ENCODE measurements at places on chromosomes 6 and 20. TPM values are rescaled to one million over a fixed set of nuclear protein-coding genes. Genes with fewer than 3 reads are reported as not detected.
A peak's percentile ranks its signal among the peaks of the same experiment; 100 is the strongest.

The TBXT gene
- total RNA-seq = not detected

DNA sequence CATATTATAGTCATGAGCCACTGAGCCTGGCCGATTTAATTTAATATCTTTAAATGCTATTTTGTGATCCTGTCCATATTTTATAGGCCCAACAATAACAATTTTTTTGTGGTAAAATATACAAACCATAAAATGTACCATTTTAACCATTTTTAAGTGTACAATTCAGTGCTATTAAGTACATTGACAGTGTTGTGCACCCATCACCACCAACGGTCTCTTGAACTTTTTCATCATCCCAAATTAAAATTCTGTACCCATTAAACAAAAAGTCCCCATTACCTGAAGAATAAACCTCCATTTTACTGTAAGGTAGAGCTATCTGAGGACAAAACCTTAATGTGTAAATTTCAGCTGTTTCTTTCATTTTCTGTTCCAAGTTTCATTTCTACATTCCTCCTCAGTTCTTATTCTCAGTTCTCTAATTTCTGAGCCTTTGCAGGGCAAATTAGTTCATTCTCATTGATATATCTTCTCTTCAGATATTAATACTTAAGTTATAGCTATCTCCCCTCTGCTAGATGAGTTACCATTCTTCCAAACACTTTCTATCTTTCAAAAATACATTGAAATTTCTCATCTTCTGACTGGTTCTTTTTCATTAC is 10.3 kb downstream of the MTO1 start:
- peak overlapping the region; percentile 10 for H3K27ac ChIP-seq
- H3K4me1 ChIP-seq = no peaks in the 10 kb centered on the region
- H3K36me3 ChIP-seq = peaks cover 100% of the 10 kb centered on the region
- H3K27me3 ChIP-seq = no peaks in the 10 kb centered on the region
- no peak for DNase-seq

The TRIM10 gene
- not detected for total RNA-seq

DNA sequence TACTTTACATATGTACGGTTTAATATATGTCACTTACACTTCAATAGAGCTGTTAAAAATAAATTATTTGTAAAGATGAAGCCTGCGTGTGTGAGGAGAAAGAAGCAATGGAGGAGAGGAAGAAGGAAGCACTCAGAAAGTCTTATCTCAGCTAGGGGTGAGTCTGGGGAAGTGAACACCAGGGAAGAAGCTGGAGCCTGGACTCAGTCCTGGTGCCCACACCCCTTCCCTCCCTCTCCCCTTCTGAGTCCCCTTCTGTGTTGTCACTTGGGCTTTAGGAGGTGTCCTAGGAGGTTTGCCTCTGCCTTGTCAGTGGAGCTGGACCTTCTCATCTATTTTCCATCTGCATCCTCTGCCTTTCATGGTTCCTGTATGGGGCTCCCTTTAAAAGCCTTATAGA is 1.9 kb downstream of the SIRPB2 start:
- peaks cover 6% of the 10 kb centered on the region for H3K4me1 ChIP-seq
- H3K27ac ChIP-seq = peak overlapping the region; percentile 78
- no peak for DNase-seq
- no peak overlapping the region for H3K4me3 ChIP-seq
- no peaks in the 10 kb centered on the region for H3K27me3 ChIP-seq

The KIAA1755 gene
- total RNA-seq = 0.12 TPM

The NUP43 gene
- total RNA-seq = 14.4 TPM

GRCh38 chr6:8207191-8207868 is 105.0 kb upstream of the EEF1E1 start:
- H3K4me1 ChIP-seq = no peaks in the 10 kb centered on the region
- no peak overlapping the region for H3K4me3 ChIP-seq
- no peaks in the 10 kb centered on the region for H3K27me3 ChIP-seq
- no peak overlapping the region for H3K27ac ChIP-seq
- no peak for DNase-seq
- no peaks in the 10 kb centered on the region for H3K36me3 ChIP-seq

DNA sequence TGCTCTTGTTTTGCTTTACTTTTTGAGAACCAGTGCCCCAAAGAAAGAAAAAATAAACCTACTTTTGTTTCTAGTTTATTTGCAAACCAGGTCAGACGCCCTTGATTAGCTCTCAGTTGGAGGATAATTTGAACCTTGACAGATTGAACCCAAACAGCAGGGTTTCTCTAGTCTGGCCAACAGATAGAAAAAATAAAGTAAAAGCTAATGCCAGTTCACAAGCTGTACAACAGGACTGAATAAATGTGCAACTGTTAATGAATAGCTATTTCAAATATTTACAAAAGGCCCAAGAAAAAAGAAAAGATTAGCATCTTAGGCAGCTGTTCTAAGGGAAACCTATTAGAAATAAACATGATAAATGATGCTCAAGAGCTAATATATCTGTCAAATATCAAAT is 331.8 kb downstream of the CDKAL1 start:
- no peak overlapping the region for H3K27ac ChIP-seq
- H3K4me1 ChIP-seq = no peaks in the 10 kb centered on the region
- no peaks in the 10 kb centered on the region for H3K36me3 ChIP-seq
- no peak for DNase-seq
- H3K27me3 ChIP-seq = no peaks in the 10 kb centered on the region

The CCR6 gene
- 2.4 TPM for total RNA-seq
